ENCODE measurements at places on chromosomes 1 and 21. TPM values are rescaled to one million over a fixed set of nuclear protein-coding genes. Genes with fewer than 3 reads are reported as not detected.
A peak's percentile ranks its signal among the peaks of the same experiment; 100 is the strongest.

The PWP2 gene
- total RNA-seq, result 17.6 TPM

DNA sequence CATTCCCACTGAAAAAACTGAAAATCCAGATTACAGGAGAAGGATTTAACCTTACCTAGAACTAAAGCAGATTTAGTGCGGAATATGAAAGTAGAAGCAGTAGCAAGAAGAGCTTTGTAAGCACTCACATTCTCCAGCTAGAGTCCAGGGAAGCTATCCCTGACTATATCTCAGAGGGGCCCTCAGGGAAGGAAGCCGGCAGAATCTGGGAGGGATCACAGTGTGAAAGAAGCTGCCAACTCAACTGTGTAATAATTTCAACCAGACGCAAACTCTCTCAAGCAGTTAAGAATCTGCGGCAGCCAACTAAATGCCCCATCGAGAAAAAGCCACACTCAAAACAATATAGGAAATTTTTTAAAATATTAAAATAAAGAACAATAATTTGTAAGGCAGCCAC lies 163.8 kb downstream of the EIF4G3 start:
- H3K36me3 ChIP-seq, result no peaks in the 10 kb centered on the region
- H3K27ac ChIP-seq, result no peak overlapping the region
- H3K4me3 ChIP-seq, result no peak overlapping the region
- H3K27me3 ChIP-seq, result no peaks in the 10 kb centered on the region
- H3K4me1 ChIP-seq, result no peaks in the 10 kb centered on the region

- H3K4me3 ChIP-seq, result no peak overlapping the region
- no peaks in the 10 kb centered on the region for H3K27me3 ChIP-seq
- DNase-seq, result no peak
- no peaks in the 10 kb centered on the region for H3K36me3 ChIP-seq
Measured at GRCh38 chr1:36492491-36492890, 9.8 kb upstream of the CSF3R start.

GRCh38 chr1:213570487-213570886 lies 417.3 kb upstream of the PROX1 start:
- no peaks in the 10 kb centered on the region for H3K27me3 ChIP-seq
- no peak overlapping the region for H3K4me3 ChIP-seq
- no peak for DNase-seq
- no peaks in the 10 kb centered on the region for H3K4me1 ChIP-seq
- no peak overlapping the region for H3K27ac ChIP-seq

DNA sequence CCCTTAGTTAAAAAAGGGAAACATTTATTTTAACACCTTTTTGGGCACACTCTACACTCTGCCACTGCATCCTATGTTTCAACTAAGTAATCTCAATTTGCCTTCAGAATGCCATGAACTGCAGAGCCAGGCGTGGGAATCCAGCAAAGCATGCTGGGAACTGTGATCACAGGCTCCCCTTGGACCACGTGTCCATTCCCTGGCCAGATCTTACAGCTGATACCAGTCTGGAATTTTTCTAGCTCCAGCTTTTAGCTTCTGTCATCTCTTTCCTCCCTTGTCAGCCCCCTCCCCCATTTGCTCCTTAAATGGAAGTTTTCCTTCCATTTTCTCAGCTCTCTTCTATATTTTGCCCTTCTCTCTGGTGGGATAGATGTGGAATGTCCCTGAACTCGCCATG lies 29.4 kb downstream of the RCSD1 start:
- no peak for DNase-seq
- peak overlapping the region; percentile 39 for H3K4me3 ChIP-seq
- H3K4me1 ChIP-seq, result peaks cover 88% of the 10 kb centered on the region

Measured in CD4-positive, CD25-positive, alpha-beta regulatory T cell (primary cell).